ENCODE measurements at places on chromosomes 6 and 20. TPM values are rescaled to one million over a fixed set of nuclear protein-coding genes. Genes with fewer than 3 reads are reported as not detected.

DNA sequence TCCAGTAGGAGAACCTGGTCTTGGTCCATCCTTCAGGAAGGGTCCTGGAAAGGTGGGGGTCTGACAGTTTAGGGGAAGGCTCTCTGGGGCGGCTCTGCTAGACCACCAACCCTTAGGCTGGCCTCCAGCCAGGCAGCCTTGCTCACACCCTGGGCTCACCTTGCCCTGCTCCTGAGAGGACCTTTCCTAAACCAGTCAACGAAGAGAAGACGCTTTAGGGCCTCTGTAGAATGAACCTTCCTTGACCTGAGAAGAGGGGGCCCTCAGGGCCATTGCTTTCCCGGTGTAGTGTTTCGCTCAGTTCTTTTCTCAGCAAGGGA, 1.1 kb downstream of the CDC25B start:
- H3K4me3 ChIP-seq, result peak overlapping the region; percentile 40
- peaks cover 30% of the 10 kb centered on the region for H3K36me3 ChIP-seq
- H3K27me3 ChIP-seq, result no peaks in the 10 kb centered on the region

DNA sequence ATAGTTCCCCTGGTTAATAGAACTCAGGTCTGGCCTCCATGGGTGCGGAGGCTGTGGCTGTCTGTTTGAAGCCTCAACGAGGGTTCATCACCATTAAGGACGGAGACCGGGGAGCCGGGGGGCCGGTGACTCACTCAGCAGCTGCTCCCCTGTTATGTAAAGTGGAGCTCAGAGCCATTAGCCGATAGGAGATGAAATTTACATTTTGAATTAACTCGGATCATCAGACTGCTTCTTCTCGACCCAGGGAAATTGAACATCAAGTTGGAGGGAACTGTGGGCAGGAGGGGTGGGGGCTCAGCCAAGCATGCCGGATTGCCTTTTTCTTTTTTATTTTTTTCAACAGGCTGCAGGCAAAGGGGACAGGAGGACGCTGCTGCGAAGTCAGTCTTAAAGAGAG, 12.3 kb downstream of the PCK1 start:
- peaks cover 3% of the 10 kb centered on the region for H3K27me3 ChIP-seq
- no peaks in the 10 kb centered on the region for H3K36me3 ChIP-seq
- DNase-seq, result no peak
- H3K4me1 ChIP-seq, result peaks cover 21% of the 10 kb centered on the region

DNA sequence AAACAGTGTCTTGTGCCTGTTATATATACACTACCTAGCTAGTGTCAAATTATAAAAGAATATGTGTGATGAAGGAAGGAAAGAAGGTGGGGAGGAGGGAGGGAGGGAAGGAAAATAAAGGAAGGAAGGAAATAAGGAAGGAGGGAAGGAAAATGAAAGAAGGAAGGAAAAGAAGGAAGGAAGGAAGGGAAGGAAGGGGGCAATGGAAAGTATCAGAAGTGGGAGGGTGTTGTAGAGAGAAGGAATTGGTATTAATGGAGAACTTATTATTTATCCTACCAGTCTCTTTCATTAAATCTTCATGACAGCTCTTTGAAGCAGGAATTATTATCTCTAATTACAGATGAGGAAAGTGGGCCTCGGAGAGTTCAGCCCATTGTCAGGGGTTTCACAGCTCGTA, 202.4 kb downstream of the SAMD5 start:
- H3K27ac ChIP-seq, result no peak overlapping the region
- H3K36me3 ChIP-seq, result no peaks in the 10 kb centered on the region
- no peak overlapping the region for H3K4me3 ChIP-seq
- no peaks in the 10 kb centered on the region for H3K27me3 ChIP-seq
- H3K4me1 ChIP-seq, result no peaks in the 10 kb centered on the region

GRCh38 chr6:41027241-41027640, 11.8 kb downstream of the UNC5CL start:
- H3K36me3 ChIP-seq, result no peaks in the 10 kb centered on the region
- peak overlapping the region; percentile 42 for H3K4me3 ChIP-seq
- peaks cover 4% of the 10 kb centered on the region for H3K27me3 ChIP-seq

The TCP11 gene
- polyA plus RNA-seq, result 0.41 TPM

- no peak overlapping the region for H3K27ac ChIP-seq
- H3K4me3 ChIP-seq, result no peak overlapping the region
- H3K36me3 ChIP-seq, result no peaks in the 10 kb centered on the region
Observed at GRCh38 chr20:1775117-1775516, 117.5 kb upstream of the SIRPG start.

The LST1 gene
- 12.6 TPM for polyA plus RNA-seq

DNA sequence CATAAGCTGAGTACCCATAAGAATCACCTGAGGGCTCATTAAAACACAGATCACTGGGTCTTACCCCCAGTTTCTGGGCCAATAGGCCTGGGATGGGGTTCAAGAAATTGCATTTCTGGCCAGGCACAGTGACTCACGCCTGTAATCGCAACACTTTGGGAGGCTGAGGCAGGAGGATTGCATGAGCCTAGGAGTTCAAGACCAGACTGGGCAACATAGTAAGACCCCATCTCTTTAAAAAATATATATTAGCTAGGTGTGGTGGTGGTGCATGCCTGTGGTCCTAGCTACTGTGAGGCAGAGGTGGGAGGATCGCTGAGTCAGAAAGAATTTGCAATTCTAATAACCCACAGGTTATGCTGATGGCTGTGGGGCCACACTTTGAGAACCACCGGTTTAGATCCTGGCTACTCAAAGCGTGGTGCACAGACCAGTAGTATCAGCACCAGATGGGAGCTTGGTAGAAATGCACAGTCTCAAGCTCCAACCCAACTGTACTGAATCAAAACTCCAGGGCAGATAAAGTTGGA, 2.0 kb downstream of the CCM2L start:
- no peak for DNase-seq
- H3K27ac ChIP-seq, result no peak overlapping the region
- no peak overlapping the region for H3K4me3 ChIP-seq

GRCh38 chr6:13328076-13328874, at the start of gene TBC1D7:
TSS of gene TBC1D7 (minus strand) at chr6:13328537. CDS start at chr6:13326898, 1,639 bp downstream.
- H3K27me3 ChIP-seq, result no peaks in the 10 kb centered on the region
- peaks cover 11% of the 10 kb centered on the region for H3K36me3 ChIP-seq
- peaks cover 8% of the 10 kb centered on the region for H3K4me1 ChIP-seq

The GGTLC1 gene
- polyA plus RNA-seq, result not detected

The FAM83D gene
- 11.5 TPM for polyA plus RNA-seq

The SLC22A2 gene
- polyA plus RNA-seq, result 6.0 TPM

- no peaks in the 10 kb centered on the region for H3K36me3 ChIP-seq
- no peak for DNase-seq
- no peaks in the 10 kb centered on the region for H3K27me3 ChIP-seq
- no peak overlapping the region for H3K4me3 ChIP-seq
- H3K27ac ChIP-seq, result no peak overlapping the region
- H3K4me1 ChIP-seq, result peaks cover 32% of the 10 kb centered on the region
Observed at GRCh38 chr20:57251949-57252348, 14.5 kb downstream of the BMP7 start.

- DNase-seq, result no peak
- no peak overlapping the region for H3K27ac ChIP-seq
- H3K4me3 ChIP-seq, result no peak overlapping the region
- H3K27me3 ChIP-seq, result no peaks in the 10 kb centered on the region
- no peaks in the 10 kb centered on the region for H3K4me1 ChIP-seq
Observed at GRCh38 chr6:21753241-21754108, 159.9 kb downstream of the SOX4 start.

- no peak overlapping the region for H3K4me3 ChIP-seq
- no peaks in the 10 kb centered on the region for H3K27me3 ChIP-seq
- DNase-seq, result no peak
- no peaks in the 10 kb centered on the region for H3K4me1 ChIP-seq
- H3K36me3 ChIP-seq, result no peaks in the 10 kb centered on the region
- H3K27ac ChIP-seq, result no peak overlapping the region
Observed at GRCh38 chr6:163998496-163998895, 584.0 kb downstream of the QKI start.

GRCh38 chr6:34259529-34260069, 10.8 kb upstream of the SMIM29 start:
- no peak overlapping the region for H3K27ac ChIP-seq
- H3K27me3 ChIP-seq, result no peaks in the 10 kb centered on the region
- no peak overlapping the region for H3K4me3 ChIP-seq
- peaks cover 5% of the 10 kb centered on the region for H3K36me3 ChIP-seq

- peaks cover 14% of the 10 kb centered on the region for H3K27me3 ChIP-seq
- H3K4me1 ChIP-seq, result no peaks in the 10 kb centered on the region
- H3K27ac ChIP-seq, result no peak overlapping the region
- H3K36me3 ChIP-seq, result peaks cover 2% of the 10 kb centered on the region
- no peak for DNase-seq
Observed at GRCh38 chr6:31174378-31174777, 3.9 kb upstream of the POU5F1 start.

DNA sequence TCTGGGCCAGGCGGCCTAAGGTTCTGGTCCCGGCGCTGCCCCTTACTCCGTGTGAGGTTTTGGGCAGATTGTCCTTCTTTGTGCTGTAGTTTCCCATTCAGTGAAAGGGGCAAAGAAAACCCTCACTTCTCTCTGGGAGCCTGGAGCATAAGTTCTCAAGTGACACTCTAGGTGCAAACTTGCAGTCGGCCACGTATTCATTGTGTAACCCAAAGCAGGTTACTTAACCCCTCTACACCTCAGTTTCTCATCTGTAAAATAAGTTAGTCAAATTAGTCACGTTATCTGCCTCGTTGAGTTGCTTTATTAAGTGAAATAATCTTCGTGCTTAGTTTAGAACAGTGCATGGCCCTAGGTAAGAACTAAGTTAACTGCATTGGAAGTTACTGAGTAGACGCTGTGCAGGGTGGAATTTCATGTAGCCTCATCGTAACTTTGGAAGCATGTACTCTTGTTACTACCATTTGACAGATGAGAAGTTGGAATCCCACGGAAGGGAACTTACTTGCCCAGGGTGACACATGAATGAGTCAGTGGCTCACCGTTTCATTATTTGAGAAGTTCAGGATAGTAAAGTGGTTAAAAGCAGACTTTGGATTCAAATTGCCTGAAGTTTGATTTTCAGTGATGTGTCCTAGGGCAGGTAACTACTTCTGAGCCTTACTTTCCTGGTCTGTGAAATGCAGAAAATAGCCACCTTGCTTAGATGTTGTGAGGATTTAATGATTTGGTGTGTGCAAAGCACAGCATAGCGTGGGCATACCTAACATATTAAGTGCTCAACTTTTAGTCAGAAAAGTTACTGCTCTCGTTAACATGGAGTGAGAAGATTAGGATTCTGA, 556 bp upstream of the MROH8 start:
- DNase-seq, result no peak
- peak overlapping the region; percentile 99 for H3K27ac ChIP-seq
- H3K36me3 ChIP-seq, result peaks cover 7% of the 10 kb centered on the region
- no peaks in the 10 kb centered on the region for H3K27me3 ChIP-seq
- peak overlapping the region; percentile 96 for H3K4me3 ChIP-seq

The MYMX gene
- polyA plus RNA-seq, result not detected

DNA sequence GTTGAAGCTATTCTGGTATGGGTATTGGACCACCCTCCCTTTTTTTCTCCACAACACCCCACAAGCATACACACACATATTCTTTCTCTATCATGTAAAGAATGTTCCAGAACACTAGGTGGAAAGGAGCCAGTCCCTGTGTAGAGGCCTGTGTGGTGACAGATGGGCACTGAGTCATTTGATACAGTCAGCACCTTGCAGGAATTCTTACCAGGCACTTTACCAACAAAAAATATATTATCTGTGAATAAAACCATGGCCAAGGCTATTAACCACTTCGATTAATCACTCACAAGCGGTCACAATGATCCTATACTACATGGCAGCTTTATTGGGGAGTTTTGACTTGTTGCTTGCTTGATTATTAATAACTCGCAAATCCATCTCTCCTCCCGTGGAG, 149.5 kb downstream of the BFSP1 start:
- H3K27me3 ChIP-seq, result no peaks in the 10 kb centered on the region
- no peak overlapping the region for H3K4me3 ChIP-seq
- no peak overlapping the region for H3K27ac ChIP-seq
- H3K36me3 ChIP-seq, result no peaks in the 10 kb centered on the region
- H3K4me1 ChIP-seq, result no peaks in the 10 kb centered on the region

The PSORS1C2 gene
- polyA plus RNA-seq, result not detected

The C20orf141 gene
- polyA plus RNA-seq, result not detected

The DDX43 gene
- 0.99 TPM for polyA plus RNA-seq

DNA sequence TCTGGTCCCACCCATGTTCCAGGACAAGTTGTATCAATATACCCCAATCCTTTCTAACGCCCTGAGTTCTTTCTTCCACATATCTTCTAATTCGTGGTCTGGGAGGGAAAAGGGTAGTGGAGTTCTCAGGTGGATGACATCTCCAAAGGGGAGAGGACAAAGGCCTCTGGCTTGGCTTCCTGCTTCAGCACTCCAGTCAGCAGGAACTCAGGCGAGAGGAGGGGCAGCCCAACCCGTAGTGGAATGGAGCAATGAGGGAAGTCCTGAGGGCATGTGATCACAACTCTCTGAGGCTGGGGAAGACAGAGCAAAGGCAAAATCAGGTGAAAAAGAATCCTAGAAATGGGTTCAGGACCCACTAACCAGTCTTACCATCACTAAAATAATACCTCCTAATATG, 9.6 kb upstream of the NRM start:
- H3K4me1 ChIP-seq, result no peaks in the 10 kb centered on the region
- H3K36me3 ChIP-seq, result peaks cover 48% of the 10 kb centered on the region
- no peak overlapping the region for H3K4me3 ChIP-seq
- H3K27me3 ChIP-seq, result no peaks in the 10 kb centered on the region

DNA sequence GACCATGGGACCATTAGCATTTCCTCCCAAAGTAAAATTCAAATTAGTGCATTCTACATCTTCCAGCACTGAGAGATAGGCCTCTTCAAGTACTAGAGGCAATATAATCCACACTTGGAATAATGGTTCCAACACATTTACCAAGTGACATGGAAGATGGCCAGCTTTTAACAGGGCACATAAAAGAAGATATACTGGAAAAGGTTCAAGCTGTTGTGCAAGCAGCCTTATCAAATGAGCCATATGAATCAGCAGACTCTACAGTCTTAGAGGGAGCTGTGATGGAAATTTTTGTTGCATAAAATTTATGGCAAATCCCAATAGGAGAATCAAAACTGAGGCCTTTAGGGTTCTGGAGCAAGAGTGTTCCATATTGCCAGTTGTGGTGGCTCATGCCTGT, 526.6 kb upstream of the IRAK1BP1 start:
- no peak overlapping the region for H3K27ac ChIP-seq
- no peaks in the 10 kb centered on the region for H3K36me3 ChIP-seq
- H3K4me1 ChIP-seq, result no peaks in the 10 kb centered on the region
- no peak overlapping the region for H3K4me3 ChIP-seq
- H3K27me3 ChIP-seq, result no peaks in the 10 kb centered on the region
- no peak for DNase-seq

- H3K4me1 ChIP-seq, result no peaks in the 10 kb centered on the region
- no peak overlapping the region for H3K4me3 ChIP-seq
- no peaks in the 10 kb centered on the region for H3K36me3 ChIP-seq
- no peak for DNase-seq
- no peak overlapping the region for H3K27ac ChIP-seq
Observed at GRCh38 chr6:136410201-136411024, 120.8 kb upstream of the BCLAF1 start.

The SPINT4 gene
- not detected for polyA plus RNA-seq

The EEF1A2 gene
- 674 TPM for polyA plus RNA-seq

- peaks cover 31% of the 10 kb centered on the region for H3K36me3 ChIP-seq
- no peaks in the 10 kb centered on the region for H3K4me1 ChIP-seq
- H3K27ac ChIP-seq, result no peak overlapping the region
- no peaks in the 10 kb centered on the region for H3K27me3 ChIP-seq
- DNase-seq, result peak; percentile 32
Observed at GRCh38 chr6:160041608-160042007, 72.7 kb downstream of the IGF2R start.

The SFTA2 gene
- 0.53 TPM for polyA plus RNA-seq

GRCh38 chr20:12414446-12415274, 497.0 kb downstream of the BTBD3 start:
- no peaks in the 10 kb centered on the region for H3K27me3 ChIP-seq
- H3K36me3 ChIP-seq, result no peaks in the 10 kb centered on the region
- H3K4me1 ChIP-seq, result no peaks in the 10 kb centered on the region
- no peak overlapping the region for H3K27ac ChIP-seq

The MUCL3 gene
- not detected for polyA plus RNA-seq
